H9 (cell line): ENCODE measurements at places on chromosomes 7 and 10. TPM values are rescaled to one million over a fixed set of nuclear protein-coding genes. Genes with fewer than 3 reads are reported as not detected.

DNA sequence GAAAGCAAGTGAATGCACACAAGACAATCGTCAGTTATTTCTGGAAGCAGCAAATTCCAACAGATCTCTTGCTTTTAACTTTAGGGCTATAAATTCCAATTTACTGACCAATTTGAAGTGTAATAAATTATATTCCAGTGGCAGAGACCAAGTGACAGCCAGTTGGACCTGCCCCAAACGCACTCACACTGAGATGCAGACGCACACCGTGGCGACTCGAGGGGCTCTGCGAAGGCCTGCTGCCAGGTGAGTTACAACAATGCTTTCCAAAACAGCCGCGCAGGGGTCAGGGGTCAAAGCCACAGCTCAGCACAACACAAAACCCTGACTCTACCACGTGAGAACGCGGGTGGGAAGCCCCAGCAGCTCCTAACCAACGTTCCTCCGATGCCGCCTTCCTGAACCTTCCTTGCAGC, 97.4 kb downstream of the ZRANB1 start:
- peaks cover 25% of the 10 kb centered on the region; the same call in 2 of the 3 replicates for H3K36me3 ChIP-seq
- no peak overlapping the region for H3K27ac ChIP-seq
- DNase-seq = no peak
- H3K27me3 ChIP-seq = no peaks in the 10 kb centered on the region
- H3K4me1 ChIP-seq = peaks cover 20% of the 10 kb centered on the region
- no peak overlapping the region for H3K4me3 ChIP-seq

SPDYE9 gene
- not detected in 2 replicates for total RNA-seq

PDK4 gene
- not detected in 2 replicates for total RNA-seq

GRCh38 chr10:118373786-118374185, 31.7 kb upstream of the FAM204A start:
- H3K27me3 ChIP-seq = no peaks in the 10 kb centered on the region
- H3K36me3 ChIP-seq = no peaks in the 10 kb centered on the region
- H3K27ac ChIP-seq = no peak overlapping the region
- H3K4me1 ChIP-seq = no peaks in the 10 kb centered on the region

TWIST1 gene
- total RNA-seq = not detected in 2 replicates

- no peak for DNase-seq
- H3K36me3 ChIP-seq = peaks cover 16% of the 10 kb centered on the region; the same call in 2 of the 3 replicates
- no peak overlapping the region for H3K27ac ChIP-seq
- H3K4me3 ChIP-seq = no peak overlapping the region
- H3K27me3 ChIP-seq = no peaks in the 10 kb centered on the region
- H3K4me1 ChIP-seq = no peaks in the 10 kb centered on the region
These were observed 18.9 kb downstream of the ANLN start for GRCh38 chr7:36408589-36408988.
